ENCODE measurements at places on chromosomes 1 and 21. TPM values are rescaled to one million over a fixed set of nuclear protein-coding genes. Genes with fewer than 3 reads are reported as not detected.

GRCh38 chr1:10065760-10066159 is 33.0 kb downstream of the UBE4B start:
- no peak for DNase-seq

DNA sequence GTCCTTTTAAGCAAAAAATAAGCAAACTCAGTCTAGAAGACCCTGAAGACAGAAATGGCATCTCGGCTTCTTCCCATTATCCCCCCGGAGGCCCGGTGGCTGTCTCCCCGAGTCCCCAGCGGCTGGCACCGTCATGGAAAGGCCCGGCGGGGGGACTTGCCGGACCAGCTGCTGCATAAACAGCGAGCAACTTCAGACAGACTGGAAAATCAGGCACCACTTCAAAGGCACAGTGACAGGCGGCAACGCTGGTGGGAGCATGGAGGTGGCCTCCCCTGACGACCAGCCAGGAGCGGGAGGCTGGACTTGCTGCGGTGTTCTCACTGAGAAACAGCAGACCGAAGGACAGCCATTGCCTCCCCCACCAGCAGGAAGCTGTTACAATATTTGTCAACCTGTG is 18.4 kb upstream of the C1QA start:
- DNase-seq: peak; percentile 46

- DNase-seq: no peak
These were observed 21.0 kb upstream of the ERRFI1 start for GRCh38 chr1:8047112-8047511.

- DNase-seq: peak; percentile 76
These were observed 80.0 kb downstream of the NDUFS5 start for GRCh38 chr1:39105841-39106765.

GRCh38 chr1:205631010-205631767 is 622 bp downstream of the ELK4 start:
- DNase-seq: peak; percentile 83

DNA sequence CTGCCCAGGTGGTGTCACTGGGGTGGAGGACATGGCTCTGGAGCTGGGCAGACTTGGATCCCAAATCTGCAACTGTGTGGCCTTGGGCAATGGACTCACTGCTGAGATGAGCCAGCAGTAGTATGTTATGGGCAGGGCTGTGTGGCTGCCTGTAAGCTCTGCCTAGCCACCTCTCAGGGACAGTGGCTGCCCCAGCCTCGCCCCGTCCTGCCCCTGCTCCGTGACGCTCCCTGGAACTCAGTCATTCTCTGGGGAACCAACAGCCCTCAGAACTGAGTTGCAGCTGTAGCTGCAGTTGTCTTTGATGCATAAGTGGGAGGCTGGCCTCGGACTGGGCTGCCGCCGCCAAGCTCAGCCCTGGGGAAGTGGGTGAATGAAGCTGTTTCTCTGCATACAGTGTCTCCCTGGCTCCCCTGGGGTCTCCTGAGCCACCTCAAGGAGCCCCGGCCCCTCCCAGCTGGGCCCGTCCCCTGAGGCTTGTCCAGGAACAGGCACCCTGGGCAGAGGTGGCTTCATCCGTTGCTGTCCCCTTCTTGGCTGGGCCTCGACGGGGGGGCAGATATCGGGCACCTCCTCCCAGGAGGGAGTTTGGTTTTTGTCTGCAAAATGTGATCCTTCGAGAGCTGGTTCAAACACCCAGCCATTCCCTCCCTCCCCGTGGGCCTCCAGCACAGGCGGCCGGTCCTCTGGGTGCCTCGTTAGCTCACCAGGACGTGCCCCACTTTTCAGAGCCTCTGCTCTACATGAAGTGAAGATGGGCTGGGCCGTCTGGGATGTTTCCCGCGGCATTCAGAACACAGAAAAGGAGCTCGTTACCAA is 26.2 kb upstream of the PLCH2 start:
- DNase-seq: no peak

DNA sequence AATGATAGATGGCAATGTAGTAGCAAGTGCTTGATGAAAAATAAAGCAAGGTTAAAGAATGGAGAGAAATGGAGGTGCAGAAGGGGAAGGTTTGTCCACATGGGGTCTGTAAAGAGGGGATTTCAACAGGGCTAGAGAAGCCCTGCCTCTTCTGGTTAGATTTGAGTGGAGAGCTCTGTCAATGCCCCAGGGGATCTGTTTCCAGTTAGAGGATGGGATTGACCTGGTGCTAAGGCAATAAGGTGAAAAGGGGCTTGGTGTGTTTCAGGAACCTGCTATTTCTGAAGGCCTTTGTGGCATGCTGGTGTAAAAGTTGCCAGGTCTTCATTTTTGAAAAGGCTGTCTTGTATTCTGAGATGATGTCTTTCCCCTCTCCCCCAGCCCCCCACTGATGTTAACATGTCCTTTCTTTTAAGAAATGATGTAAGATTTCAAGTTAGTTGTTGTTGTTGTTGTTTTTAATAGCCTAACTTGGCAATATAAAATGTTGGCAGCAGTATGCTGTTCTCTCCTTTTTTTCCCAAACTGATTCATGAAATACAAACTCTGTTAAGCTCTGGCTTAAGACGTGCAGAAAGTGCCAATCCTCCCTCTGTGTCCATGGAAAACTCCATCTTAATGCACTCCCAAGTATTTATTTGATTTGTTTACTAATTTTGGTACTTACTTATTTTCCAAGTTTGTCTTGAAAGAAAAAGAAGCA is 370.3 kb upstream of the ADGRL2 start:
- DNase-seq: peak; percentile 75

DNA sequence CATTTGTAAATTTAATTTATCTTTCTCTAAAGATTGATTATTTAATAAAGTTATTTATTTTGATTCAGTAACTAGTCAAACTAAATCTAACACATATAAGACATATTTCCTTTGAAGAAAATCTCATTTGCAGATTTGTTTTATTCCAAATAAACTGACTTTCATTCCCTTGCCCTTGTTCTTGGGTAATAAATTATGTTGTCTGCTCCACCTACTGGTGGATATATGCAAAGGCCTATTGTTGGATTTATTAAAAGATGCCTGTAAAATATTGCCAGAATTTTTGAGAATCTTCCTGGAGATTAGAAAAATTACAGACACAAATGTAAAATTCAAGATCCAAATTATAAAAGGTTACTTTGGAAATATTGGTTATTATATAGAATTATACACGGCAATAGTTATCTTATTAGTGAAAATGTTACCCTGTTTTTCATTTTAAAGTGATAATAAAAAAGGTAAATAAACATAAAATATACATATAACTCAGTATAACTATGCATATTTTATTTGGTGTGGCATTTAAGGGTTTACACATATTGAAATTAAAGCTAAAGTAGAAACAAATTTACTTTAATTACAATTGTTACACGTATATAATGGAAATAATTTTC is 116.1 kb downstream of the SPATA17 start:
- DNase-seq: peak; percentile 50

DNA sequence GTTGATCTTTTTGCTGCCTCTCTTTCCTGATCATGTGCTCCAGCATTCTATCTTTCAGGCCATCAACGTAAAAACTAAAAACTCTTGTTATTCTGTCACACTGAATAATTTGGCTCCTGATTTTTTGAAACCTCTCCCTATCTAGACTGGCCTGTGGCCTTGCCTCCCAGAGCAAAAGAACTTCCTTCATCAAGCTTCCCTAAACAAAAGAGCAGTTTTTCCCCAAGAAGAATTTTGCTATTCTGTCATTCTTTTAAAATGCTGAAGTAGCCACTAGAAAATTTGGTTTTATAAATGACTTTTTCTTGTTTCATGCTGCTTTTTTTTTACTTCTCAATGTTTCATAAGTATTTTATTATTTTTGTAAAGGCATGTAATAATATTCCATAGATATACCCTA is 37.1 kb upstream of the CR2 start:
- DNase-seq: no peak

DNA sequence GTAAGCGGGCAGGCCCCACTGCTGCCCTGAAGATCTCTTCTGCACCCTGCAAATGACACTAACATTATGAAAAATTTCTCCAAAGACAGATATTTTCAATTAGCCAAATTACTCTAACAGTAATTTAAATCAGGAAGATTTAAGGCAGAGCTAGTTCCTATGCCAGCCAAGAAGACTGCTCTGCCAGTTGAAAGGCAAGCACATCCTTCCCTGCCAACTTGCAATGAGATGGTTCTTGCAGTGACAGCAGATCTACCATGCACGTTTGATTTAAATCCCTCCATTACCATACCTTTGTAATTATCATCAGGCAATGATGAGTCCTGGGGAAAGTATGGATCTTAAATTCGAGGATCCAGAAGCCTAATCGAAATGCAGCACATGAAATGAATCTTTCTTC is 76.5 kb downstream of the SAMSN1 start:
- no peak for DNase-seq

GRCh38 chr21:37915497-37915911 is 753 bp downstream of the KCNJ6 start:
- DNase-seq: no peak

GRCh38 chr1:222828939-222829338 is 14.1 kb downstream of the DISP1 start:
- DNase-seq: no peak

GRCh38 chr1:4599521-4599920 is 54.9 kb upstream of the AJAP1 start:
- no peak for DNase-seq

GRCh38 chr1:222784916-222785315 is 29.9 kb upstream of the DISP1 start:
- DNase-seq: peak; percentile 48

- DNase-seq: no peak
These were observed 34.0 kb upstream of the BCAR3 start for GRCh38 chr1:93715529-93716126.

DNA sequence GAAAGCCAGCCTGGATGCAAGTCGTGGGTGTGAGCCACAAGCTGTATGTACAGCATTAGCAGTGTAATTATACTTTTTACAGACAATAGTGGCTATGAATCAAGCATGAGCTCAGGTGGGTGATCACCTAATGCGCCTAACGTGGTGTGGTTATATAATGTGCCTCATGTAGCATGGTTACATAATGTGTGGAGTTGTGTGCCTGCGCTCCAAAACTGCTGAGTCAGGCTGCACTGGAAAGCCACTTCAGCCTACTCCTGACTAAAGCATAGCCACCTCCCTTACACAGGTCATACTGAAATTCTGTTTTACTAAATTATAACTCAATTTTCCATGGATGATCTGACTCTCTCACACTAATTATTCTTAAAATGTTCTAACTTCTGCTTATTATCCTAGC is 69.8 kb downstream of the KCNT2 start:
- DNase-seq: no peak

DNA sequence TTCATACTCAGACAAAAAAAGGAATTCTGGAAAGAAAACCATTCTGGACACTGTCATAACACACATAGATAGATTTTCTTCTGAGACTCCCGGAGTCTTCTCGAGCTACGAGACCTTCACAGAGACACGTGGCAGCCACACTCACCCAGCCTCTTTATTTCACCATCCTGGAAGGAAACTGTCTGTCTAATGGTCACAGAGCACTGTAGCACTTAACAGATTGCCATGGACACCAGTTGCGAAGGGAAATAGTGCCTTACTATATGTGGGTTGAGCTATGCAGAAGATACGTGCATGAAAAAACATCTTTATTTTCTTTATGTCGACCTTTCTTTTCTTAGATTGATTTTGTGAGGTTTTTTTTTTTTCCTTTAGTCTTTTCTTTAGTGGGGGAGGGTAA is 57.9 kb downstream of the ZP4 start:
- no peak for DNase-seq

DNA sequence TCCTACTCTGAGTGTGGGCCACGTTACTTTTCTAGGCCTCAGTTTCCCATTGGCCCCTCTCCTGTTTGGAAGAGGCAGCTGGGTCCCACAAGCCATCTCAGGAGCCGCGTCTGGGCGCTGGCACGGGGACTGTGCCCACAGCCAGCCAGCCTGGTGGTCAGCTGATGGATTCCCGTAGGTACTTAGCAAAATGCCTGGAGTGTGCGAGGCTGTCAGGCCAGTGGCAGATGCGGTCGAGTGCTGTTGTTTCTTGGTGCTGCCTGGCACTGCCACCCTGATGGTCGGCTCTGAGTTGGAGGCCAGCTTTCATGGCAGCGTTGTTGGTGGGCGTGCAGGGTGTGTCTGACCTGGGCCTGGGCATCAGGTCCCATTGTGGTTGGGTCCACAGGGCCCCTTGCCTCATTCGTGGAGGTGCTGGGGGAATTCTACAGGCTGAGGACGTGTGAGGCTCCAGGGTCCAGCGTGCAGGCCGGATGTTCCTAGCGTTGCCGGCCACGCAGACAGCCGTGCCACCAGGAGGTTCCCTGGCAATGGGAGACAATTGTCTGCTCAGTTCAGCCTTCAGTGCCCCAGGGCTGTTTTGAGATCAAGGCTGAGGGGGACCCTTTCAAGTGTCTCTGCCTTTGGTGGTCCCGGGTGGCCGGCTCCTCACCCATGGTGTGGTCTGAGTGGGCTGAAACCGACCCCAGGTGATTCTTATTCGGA is 20.9 kb downstream of the SKI start:
- DNase-seq: no peak

- no peak for DNase-seq
These were observed 131.0 kb upstream of the HMCN1 start for GRCh38 chr1:185603158-185603557.

- DNase-seq: peak; percentile 95
These were observed 1.1 kb upstream of the ABCD3 start for GRCh38 chr1:94416901-94417727.

DNA sequence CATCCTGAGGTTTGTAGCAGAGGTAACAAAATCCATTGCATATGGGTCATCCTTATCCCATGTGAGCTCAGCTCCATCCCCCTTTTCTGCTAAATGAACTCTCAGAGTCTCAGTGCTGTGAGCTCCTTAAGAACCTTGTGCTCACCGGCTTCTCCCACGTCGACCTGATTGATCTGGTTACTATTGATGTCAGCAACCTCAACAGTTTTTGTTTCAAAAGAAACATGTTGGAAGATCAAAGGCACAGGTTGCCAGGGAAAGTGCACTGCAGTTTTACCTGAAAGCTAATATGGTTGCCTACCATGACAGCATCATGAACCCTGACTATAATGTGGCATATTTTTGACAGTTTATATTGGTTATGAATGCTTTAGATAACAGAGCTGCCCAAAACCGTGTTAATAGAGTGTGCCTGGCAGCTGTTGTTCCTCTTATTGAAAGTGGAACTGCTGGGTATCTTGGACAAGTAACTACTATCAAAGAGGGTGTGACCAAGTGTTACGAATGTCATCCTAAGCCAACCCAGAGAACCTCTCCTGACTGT is 131.4 kb downstream of the HS2ST1 start:
- no peak for DNase-seq

GRCh38 chr1:117710710-117711109 is 104.9 kb downstream of the TENT5C start:
- no peak for DNase-seq

The NGF gene
- 0.47 TPM for polyA plus RNA-seq

The YBEY gene
- polyA plus RNA-seq: 7.6 TPM

The FAM72B gene
- polyA plus RNA-seq: 0.81 TPM

The RPS6KC1 gene
- polyA plus RNA-seq: 7.6 TPM

The FBXO2 gene
- polyA plus RNA-seq: 9.5 TPM

The FAM43B gene
- 0.21 TPM for polyA plus RNA-seq

The ACOT7 gene
- 17.9 TPM for polyA plus RNA-seq

The ATP1A4 gene
- 0.09 TPM for polyA plus RNA-seq

Data from lung (tissue), 17 donors.